ENCODE measurements at places on chromosomes 1 and 21.

DNA sequence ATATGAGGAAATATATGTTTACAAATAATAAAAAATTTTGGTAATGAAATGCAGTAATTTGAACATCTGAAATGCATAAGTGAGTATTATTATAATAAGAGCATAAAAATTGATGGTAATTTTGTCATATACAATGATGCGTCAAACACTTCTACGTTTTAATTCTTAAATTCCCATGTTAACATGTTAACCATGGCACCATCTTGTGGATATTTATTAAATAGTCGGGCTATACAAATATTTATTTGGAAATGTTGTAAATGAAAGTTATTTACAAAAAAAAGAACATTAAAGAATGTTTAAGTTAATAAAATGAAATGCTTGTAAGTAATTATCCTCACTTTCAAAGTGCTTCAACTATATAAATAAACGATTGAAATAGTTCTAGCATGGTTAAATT is 57.2 kb upstream of the C1orf185 start:
- no peak for DNase-seq

- no peak for DNase-seq
These were observed 16.1 kb downstream of the H6PD start for GRCh38 chr1:9250411-9251381.

DNA sequence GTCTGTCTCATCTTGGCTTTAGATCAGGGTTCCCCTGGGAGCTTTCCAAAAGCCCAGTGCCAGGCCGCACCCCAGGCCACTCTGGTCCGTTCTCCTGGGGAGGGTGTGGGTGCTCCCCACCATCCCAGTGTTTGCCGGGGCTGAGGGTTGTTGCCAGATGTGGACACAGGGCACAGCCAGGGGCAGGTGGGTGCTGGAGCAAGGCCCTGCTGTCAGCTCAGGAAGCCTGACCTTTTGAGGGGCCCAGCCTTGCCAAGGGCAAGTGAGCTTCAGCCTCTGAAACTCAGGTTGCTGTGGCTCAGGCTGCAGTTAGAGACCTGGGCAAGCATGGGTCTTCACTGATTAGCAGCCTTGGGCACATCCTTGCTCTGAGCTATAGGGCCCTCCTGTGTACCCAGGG is 22.8 kb upstream of the ZBTB21 start:
- no peak for DNase-seq

DNA sequence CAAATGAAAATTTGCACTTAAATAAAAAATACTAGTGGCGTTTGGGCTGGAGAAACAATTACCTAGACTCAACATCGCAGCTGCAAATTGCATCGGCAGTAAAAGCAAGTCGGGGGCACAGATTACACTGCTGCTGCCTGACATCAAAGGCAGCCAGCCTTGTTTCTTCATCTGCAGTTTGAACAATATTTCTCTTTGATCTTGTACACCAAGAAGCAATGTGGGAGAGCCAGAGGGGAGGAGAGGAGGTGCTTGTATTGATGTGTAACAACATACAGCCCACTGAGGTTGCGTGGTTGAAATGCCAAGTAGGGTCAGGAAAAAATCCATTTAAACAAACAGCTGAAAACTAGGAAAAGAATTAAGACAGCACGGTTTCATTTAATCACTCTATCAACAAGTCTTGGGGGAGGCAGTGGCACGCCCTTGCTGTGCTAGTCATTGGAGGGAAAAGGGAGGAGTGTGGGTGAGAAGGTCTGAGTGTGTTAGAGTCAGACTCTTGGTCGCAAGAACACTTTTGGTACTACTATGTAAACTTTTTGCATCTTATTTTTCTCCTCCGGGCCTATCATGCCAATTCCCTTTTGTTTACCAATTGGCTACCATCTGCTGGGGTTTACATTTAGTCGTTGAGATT is 456.5 kb downstream of the OMA1 start:
- no peak for DNase-seq

GRCh38 chr1:18643154-18644012 is 12.7 kb downstream of the PAX7 start:
- no peak for DNase-seq
